Smooth muscle cell of the pulmonary artery (primary cell): ENCODE measurements at places on chromosomes 1 and 21. TPM values are rescaled to one million over a fixed set of nuclear protein-coding genes. Genes with fewer than 3 reads are reported as not detected.

Gene CNN3
- total RNA-seq, result 393 and 490 TPM in 2 replicates

Gene SPRR2D
- total RNA-seq, result not detected in 2 replicates

Gene MYCL
- total RNA-seq, result 0.33 and 1.4 TPM in 2 replicates

Gene RPE65
- not detected in 2 replicates for total RNA-seq

Gene SKI
- total RNA-seq, result 51.5 and 59.6 TPM in 2 replicates

Gene RGS2
- 48.1 and 88.0 TPM in 2 replicates for total RNA-seq

Gene TMEM52
- total RNA-seq, result 0.20 and 0.43 TPM in 2 replicates

Gene PPCS
- total RNA-seq, result 20.5 and 26.3 TPM in 2 replicates

Gene CLEC20A
- not detected in 2 replicates for total RNA-seq

Gene HSD3B2
- not detected in 2 replicates for total RNA-seq

Gene REG4
- total RNA-seq, result not detected in 2 replicates

Gene HSD11B1
- 3.3 and 9.6 TPM in 2 replicates for total RNA-seq

Gene COL6A2
- 3,111 and 4,259 TPM in 2 replicates for total RNA-seq

Gene TAGLN2
- total RNA-seq, result 326 and 427 TPM in 2 replicates

Gene FABP3
- total RNA-seq, result 7.5 and 40.1 TPM in 2 replicates

Gene GREM2
- 5.4 and 14.7 TPM in 2 replicates for total RNA-seq

Gene GJC2
- total RNA-seq, result 4.2 and 5.1 TPM in 2 replicates

Gene CFHR3
- not detected in 2 replicates for total RNA-seq

Gene MARK1
- total RNA-seq, result 1.2 and 2.0 TPM in 2 replicates

Gene SLC44A5
- total RNA-seq, result 0.85 and 2.2 TPM in 2 replicates

Gene RHD
- total RNA-seq, result not detected in 2 replicates

Gene PIP5K1A
- total RNA-seq, result 66.9 and 68.2 TPM in 2 replicates

Gene AMY1B
- total RNA-seq, result not detected in 2 replicates
